ENCODE measurements at places on chromosomes 11 and 22.

GRCh38 chr11:15038963-15039362 is 34.4 kb upstream of the CALCB start:
- no peaks in the 10 kb centered on the region for H3K27me3 ChIP-seq
- no peak for DNase-seq
- H3K27ac ChIP-seq, result no peak overlapping the region
- H3K4me1 ChIP-seq, result peaks cover 7% of the 10 kb centered on the region

DNA sequence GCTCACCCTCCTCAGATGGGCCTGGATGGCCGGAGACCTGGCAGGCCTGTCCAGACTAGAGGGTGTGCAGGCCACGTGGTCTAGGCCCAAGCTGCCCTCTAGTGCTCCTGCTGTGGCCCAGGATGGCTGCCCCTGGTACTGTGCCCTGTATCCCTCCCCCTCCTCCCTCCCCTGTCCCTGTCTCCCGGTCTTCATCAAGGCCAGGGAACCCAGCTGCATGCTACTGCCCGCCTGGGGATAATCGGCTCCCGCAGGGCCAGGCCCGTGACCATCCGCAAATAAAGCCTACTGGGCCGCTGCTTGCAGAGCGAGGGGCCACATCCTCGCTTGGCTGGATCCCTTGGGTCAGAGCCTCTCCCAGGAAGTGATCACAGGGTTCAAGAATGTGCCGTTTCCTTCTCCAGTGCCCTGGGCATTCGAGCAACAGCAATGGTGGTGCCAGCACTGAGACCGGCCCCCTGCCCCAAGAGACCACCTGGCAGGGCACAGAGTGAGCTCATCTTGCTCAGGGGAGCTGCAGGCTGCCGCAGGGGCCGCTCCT is 51.1 kb downstream of the WNT7B start:
- no peak for DNase-seq
- peaks cover 42% of the 10 kb centered on the region for H3K27me3 ChIP-seq
- H3K27ac ChIP-seq, result no peak overlapping the region
- no peaks in the 10 kb centered on the region for H3K36me3 ChIP-seq

DNA sequence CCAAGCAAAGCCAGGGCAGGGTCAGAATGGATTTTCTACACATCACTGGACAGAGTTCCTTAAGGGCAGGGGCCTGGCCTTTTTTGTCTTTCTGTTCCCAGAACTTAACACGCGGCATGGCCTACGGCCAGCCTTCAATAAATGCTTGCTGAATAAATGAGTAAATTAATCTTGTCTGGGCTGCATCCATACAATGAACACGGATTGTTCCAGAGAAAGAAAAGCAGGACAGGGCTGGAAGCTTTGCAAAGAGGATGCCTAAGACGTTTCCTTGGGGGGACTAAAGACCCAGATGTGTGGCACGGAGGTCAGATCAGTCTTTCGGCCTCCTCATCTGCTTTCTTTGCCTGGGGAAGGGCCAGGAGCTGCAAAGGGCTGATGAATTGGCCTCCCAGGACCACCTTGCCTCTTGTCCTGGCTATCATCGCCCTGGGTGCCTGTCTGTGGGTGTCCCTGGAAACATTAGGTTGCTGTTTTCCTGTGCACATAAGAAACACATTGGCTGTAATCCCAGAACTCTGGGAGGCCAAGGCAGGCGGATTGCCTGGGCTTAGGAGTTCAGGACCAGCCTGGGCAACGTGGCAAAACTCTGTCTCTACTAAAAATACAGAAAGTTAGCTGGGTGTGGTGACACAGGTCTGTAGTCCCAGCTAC is 20.8 kb upstream of the RFPL3 start:
- DNase-seq, result no peak

DNA sequence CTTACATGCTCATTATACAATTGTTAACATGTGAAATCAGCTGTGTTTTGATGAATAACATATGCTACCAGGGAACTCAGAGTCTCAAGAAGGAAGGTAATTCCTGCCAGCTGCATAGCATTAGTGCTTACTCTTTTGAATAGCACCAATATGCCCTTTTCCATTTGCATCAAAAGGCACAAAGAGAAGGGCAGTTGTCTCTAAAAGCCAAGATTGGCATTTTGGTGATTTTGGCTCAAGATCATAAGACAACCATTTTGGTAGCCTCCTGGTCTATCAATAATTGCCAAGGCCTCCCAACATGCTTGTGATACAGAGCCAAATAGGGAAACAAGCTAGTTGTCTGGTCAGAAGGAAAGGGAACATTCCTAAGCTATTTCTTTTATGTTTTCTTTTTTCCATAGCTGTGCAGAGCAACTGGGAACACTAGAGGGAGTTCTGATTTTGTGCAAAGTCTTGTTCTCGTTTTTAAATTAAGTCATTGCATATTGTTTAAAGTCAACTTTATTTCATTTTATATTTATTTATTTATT is 416.7 kb upstream of the CHORDC1 start:
- H3K36me3 ChIP-seq, result no peaks in the 10 kb centered on the region
- no peak overlapping the region for H3K4me3 ChIP-seq
- no peaks in the 10 kb centered on the region for H3K27me3 ChIP-seq

DNA sequence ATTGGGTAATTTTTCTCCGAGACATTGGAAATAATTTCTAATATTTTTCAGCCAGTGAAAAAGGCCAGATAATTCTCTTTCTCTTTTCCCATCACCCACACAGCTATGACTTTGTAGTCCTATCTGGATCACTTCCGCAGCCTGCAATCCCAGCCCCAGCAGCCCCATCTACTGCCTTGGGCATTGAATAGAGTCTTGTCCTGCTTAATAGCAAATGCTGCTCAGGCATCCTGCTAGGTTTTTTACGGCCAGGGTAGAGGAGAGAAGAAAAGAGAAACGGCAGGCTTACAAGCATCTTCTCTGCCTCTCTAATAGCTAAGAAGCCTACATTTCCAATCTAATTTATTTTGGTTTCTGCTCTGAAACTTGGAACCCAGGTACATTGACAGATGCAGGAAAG is 154.3 kb upstream of the B3GAT1 start:
- H3K36me3 ChIP-seq, result no peaks in the 10 kb centered on the region
- H3K27ac ChIP-seq, result no peak overlapping the region
- H3K4me1 ChIP-seq, result no peaks in the 10 kb centered on the region
- H3K4me3 ChIP-seq, result no peak overlapping the region
- DNase-seq, result no peak

GRCh38 chr22:23237841-23238240 is 57.5 kb downstream of the BCR start:
- H3K36me3 ChIP-seq, result peaks cover 4% of the 10 kb centered on the region
- peaks cover 16% of the 10 kb centered on the region for H3K4me1 ChIP-seq
- H3K4me3 ChIP-seq, result no peak overlapping the region
- H3K27ac ChIP-seq, result no peak overlapping the region
- H3K27me3 ChIP-seq, result no peaks in the 10 kb centered on the region

DNA sequence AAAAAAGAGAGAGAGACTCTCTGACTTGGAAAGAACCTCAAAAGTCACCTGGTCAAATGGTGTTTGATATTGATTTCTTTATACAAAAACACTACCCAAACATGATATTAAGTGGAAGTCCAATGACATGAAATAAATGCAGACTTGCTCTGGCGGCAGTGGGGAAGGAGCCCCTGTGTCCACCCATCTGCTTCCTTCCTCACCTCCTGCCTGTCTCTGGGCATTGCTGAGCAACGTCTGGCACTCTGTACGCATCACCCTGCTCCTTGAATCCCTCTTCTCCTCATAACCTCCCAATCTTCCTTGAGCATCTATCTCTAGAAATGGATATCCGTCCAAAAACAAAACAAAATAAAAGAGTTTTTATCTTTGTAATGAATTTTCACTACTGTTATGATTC is 39.9 kb upstream of the GRAMD1B start:
- no peaks in the 10 kb centered on the region for H3K36me3 ChIP-seq
- H3K4me1 ChIP-seq, result no peaks in the 10 kb centered on the region
- H3K27ac ChIP-seq, result no peak overlapping the region
- H3K27me3 ChIP-seq, result no peaks in the 10 kb centered on the region
- no peak for DNase-seq

- peaks cover 22% of the 10 kb centered on the region for H3K36me3 ChIP-seq
- no peaks in the 10 kb centered on the region for H3K27me3 ChIP-seq
- H3K27ac ChIP-seq, result peak overlapping the region; percentile 100
- peak overlapping the region; percentile 22 for H3K4me3 ChIP-seq
- DNase-seq, result no peak
Measured at GRCh38 chr11:46618837-46619236, 1.5 kb downstream of the ATG13 start.

DNA sequence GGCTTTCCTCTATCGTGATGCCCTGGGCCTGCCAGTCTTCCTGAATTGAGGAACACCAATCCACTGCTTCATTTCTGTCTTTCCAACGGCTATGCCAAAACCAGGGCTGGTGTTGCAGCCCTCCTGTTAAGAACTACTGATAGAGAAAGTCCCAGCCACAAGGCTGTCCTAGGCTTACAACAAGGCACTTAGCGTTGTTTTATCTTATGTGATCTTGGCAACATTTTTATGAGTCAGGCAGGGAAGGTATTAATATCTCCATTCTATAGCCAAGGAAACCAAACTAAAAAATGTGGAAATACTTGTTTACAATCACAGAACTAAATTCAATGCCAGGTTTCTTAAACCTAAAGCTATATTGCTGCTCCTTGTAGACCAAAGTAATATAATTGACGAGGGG is 89.9 kb upstream of the AMOTL1 start:
- no peaks in the 10 kb centered on the region for H3K27me3 ChIP-seq
- no peaks in the 10 kb centered on the region for H3K4me1 ChIP-seq
- H3K27ac ChIP-seq, result no peak overlapping the region
- DNase-seq, result no peak

GRCh38 chr22:27137871-27138337 is 480.5 kb downstream of the MIAT start:
- peaks cover 22% of the 10 kb centered on the region for H3K27me3 ChIP-seq
- peaks cover 9% of the 10 kb centered on the region for H3K4me1 ChIP-seq
- no peak overlapping the region for H3K27ac ChIP-seq
- no peaks in the 10 kb centered on the region for H3K36me3 ChIP-seq
- DNase-seq, result no peak
- H3K4me3 ChIP-seq, result no peak overlapping the region

- no peaks in the 10 kb centered on the region for H3K36me3 ChIP-seq
- no peak overlapping the region for H3K27ac ChIP-seq
- peaks cover 10% of the 10 kb centered on the region for H3K27me3 ChIP-seq
- H3K4me3 ChIP-seq, result no peak overlapping the region
- DNase-seq, result no peak
- no peaks in the 10 kb centered on the region for H3K4me1 ChIP-seq
Measured at GRCh38 chr11:19800714-19801519, 88.3 kb downstream of the NAV2 start.

GRCh38 chr22:36638747-36639146 is 64.8 kb downstream of the CACNG2 start:
- H3K36me3 ChIP-seq, result no peaks in the 10 kb centered on the region
- H3K27ac ChIP-seq, result no peak overlapping the region
- no peaks in the 10 kb centered on the region for H3K4me1 ChIP-seq
- no peak overlapping the region for H3K4me3 ChIP-seq
- DNase-seq, result no peak
- peaks cover 28% of the 10 kb centered on the region for H3K27me3 ChIP-seq

DNA sequence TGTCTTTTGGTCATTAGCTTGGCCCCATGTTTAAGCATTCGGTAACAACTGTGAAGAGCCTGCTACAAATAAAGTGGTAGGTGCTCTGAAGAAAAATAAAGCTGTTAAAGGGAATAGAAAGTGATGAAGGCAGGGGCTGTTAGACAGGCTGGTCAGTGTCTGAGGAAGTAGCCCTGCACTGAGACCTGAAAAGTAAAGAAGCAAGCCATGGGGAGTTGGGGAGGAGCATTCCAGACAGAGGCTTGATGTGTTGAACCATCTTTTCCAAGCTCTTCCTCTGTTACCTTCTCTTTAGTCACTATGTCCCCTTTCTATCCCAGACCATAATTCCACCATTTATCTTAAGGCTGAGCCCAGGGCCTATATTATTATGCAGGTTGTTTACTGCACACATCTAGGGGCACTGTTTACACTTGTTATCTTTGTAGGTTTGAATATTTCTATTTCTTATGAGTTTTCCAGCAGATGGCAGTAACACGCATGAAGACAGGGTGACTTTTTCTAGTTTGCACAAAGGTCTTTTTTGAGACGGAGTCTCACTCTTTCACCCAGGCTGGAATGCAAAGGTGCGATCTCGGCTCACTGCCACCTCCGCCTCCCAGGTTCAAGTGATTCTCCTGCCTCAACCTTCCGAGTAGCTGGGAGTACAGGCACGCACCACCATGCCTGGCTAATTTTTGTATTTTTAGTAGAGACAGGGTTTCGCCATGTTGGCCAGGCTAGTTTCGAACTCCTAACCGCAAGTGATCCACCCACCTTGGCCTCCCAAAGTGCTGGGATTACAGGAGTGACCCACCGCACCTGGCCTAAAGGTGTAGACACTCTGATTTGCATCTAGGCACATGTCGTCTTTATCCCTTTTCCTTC is 23.0 kb downstream of the ZFTA start:
- H3K27ac ChIP-seq, result peak overlapping the region; percentile 57
- DNase-seq, result no peak
- no peaks in the 10 kb centered on the region for H3K27me3 ChIP-seq
- peaks cover 25% of the 10 kb centered on the region for H3K4me1 ChIP-seq

- H3K27ac ChIP-seq, result no peak overlapping the region
- no peaks in the 10 kb centered on the region for H3K27me3 ChIP-seq
- no peaks in the 10 kb centered on the region for H3K36me3 ChIP-seq
- no peaks in the 10 kb centered on the region for H3K4me1 ChIP-seq
Measured at GRCh38 chr11:27912916-27913315, 195.0 kb downstream of the KIF18A start.

- H3K4me3 ChIP-seq, result no peak overlapping the region
- peaks cover 19% of the 10 kb centered on the region for H3K4me1 ChIP-seq
- DNase-seq, result no peak
- peaks cover 17% of the 10 kb centered on the region for H3K27me3 ChIP-seq
- H3K27ac ChIP-seq, result peak overlapping the region; percentile 55
Measured at GRCh38 chr11:61071208-61071681, 31.0 kb upstream of the CD5 start.

- peaks cover 13% of the 10 kb centered on the region for H3K4me1 ChIP-seq
- H3K27ac ChIP-seq, result no peak overlapping the region
- H3K36me3 ChIP-seq, result no peaks in the 10 kb centered on the region
Measured at GRCh38 chr11:73334384-73335203, 26.5 kb downstream of the ARHGEF17 start.

- no peaks in the 10 kb centered on the region for H3K36me3 ChIP-seq
- H3K27me3 ChIP-seq, result peaks cover 4% of the 10 kb centered on the region
- H3K4me3 ChIP-seq, result no peak overlapping the region
Measured at GRCh38 chr11:15541079-15541478, 426.4 kb downstream of the INSC start.

- no peak for DNase-seq
- no peak overlapping the region for H3K4me3 ChIP-seq
- H3K27ac ChIP-seq, result no peak overlapping the region
Measured at GRCh38 chr11:121515335-121515671, 62.5 kb upstream of the SORL1-AS1 start.

DNA sequence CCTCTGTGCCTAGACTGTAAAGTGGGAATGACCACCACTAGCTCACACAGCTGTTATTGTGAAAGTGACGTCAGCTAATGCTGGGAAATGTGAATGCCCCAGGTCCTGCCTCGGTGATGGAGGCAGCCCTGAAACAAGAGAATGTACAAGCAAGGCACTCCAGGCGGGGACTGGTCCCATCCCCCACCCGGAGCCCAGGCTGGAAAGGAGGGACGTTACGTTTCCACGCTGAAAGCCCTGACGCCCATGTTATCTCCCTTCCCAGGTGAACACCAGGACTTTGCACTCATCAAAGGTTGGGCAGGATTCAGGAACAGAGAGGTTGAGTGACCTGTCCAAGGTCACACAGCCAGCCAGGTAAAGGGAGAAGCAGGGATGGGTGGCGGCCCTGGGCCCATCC is 784 bp downstream of the SULT4A1 start:
- DNase-seq, result no peak
- no peak overlapping the region for H3K4me3 ChIP-seq
- no peaks in the 10 kb centered on the region for H3K27me3 ChIP-seq
- H3K4me1 ChIP-seq, result no peaks in the 10 kb centered on the region
- no peaks in the 10 kb centered on the region for H3K36me3 ChIP-seq
- no peak overlapping the region for H3K27ac ChIP-seq

Data from K562 (cell line).